ENCODE measurements at places on chromosomes 2 and 18.

DNA sequence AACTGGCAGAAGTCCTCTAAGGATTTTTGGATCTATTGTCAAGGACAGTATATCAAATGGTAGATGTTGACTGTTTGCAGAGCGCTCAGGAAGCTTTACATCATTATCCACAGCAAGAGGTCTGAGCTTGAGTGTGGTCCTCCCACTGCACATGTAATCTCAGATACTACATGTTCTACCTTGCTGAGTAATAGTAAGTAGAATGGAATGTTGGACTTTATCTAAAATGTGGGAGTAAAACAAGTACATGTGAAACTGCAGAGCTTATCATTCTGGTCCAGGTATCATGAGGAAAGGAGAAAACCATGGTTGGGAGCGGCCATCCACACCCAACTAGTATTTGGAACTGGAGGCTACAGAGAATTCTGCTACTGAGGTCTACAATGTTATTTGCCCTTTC, 19.3 kb upstream of the CD28 start:
- no peak for DNase-seq

GRCh38 chr2:199147216-199147615, 310.5 kb downstream of the SATB2 start:
- DNase-seq, result no peak

DNA sequence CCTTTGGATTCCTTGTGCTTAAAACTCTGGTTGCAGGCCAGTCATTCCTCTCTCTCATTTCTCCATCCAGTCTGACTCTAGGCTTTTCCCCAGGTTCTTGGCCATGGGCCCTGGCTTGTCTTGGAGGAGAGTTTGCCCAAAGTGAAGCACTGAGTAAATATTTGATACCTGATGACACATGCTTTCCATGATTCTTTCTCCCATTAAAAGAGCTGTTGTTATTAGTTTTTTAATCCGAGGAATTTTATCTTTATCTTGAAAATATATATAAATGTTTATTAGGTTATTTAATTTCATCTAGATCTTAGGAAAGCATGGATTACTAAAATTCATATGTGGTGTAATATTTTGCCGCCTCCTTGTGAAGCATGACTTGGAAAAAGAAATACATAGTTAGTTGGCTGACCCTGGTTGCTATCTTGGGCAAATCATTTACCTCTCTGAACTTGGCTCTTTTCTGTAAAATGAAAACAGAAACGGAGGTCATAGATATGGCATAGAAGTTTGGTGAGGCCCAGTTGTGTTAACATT, 650.1 kb downstream of the SLC4A3 start:
- DNase-seq, result no peak

DNA sequence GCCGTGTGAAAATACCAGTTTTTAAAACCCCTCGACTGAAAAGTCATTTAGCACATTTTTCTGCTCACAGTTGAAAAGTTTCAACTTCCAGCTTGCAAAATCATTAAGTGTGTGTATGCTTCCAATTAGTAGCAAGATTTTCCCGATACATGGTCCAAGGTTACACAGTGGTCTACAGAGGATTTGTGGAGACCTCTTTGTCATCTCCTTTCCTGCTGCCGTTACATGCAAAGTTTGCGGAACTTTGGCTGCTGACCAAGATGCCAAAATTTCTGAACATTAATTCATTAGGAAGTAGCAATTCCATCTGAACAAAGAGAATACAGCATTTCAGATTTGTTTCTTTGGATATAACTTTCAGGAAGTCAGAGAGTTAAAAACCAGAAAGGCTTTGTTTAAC, 474.6 kb downstream of the PLCL1 start:
- DNase-seq, result no peak

- no peak for DNase-seq
Observed at GRCh38 chr18:7535436-7536205, 31.5 kb upstream of the PTPRM start.

DNA sequence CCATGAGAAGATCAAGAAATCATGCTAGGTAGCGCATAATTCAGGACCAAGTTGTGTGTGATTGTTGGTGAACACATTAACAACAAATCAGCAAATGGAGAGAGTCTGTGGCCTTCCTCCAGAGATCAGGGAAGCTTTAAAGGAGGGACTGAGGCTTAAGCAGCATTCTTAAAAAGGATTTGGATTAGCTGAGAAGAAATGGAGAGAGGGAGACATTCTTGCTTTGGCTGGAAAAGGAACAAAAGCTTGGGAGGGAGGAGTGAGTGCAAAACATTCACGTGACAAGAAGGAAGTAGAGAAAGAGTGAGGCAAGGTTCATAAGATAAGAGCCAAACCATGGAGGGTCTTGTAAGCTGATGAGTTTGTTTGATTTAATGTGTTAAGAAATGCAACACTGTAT, 75.6 kb downstream of the SRD5A2 start:
- DNase-seq, result no peak

GRCh38 chr2:174059884-174060244, 94.7 kb upstream of the SP3 start:
- DNase-seq, result no peak

- DNase-seq, result peak; percentile 25
Observed at GRCh38 chr2:241859436-241860183, 916 bp upstream of the PDCD1 start.

DNA sequence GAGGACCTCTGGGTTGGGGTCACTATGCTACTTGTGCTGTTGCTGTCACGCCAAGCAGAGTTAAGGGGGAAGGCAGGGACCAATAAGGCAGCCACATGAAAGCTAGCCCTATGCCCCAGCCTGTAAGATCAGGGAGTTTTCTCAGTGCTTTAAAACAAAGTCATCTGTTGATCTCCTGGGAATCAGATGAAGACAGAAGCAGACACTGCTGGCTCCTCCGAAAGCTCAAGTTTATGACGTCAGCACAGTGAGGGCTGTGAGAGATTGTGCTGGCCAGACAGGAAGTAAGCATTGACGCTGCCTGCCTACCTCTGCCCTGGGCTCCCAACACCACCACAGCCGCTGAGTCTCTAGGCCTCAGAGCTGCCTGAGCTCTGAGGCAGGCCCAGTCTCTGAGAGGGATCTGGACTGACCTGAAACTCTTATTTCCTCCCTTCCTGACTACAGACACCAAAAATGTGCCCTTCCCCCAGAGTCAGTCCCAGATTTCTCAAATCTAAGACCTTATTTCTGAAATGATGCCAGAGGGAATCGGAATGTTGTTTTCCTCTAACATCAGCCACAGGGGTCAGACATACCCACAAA, 118.1 kb upstream of the EPAS1 start:
- DNase-seq, result no peak

- no peak for DNase-seq
Observed at GRCh38 chr2:102765061-102765460, 3.2 kb downstream of the TMEM182 start.

GRCh38 chr2:106342831-106343251, 125.4 kb downstream of the RGPD3 start:
- no peak for DNase-seq

- no peak for DNase-seq
Observed at GRCh38 chr2:650343-651310, 26.6 kb downstream of the TMEM18 start.

GRCh38 chr2:44672431-44672830, 269.1 kb upstream of the SIX3 start:
- no peak for DNase-seq
